ENCODE measurements at places on chromosomes 6 and 20. TPM values are rescaled to one million over a fixed set of nuclear protein-coding genes. Genes with fewer than 3 reads are reported as not detected.
A peak's percentile ranks its signal among the peaks of the same experiment; 100 is the strongest.

GRCh38 chr6:138486249-138487101 lies 12.8 kb downstream of the NHSL1 start:
- no peak overlapping the region for H3K4me3 ChIP-seq
- no peaks in the 10 kb centered on the region for H3K4me1 ChIP-seq
- H3K27me3 ChIP-seq: no peaks in the 10 kb centered on the region
- no peaks in the 10 kb centered on the region for H3K36me3 ChIP-seq
- no peak for DNase-seq

DNA sequence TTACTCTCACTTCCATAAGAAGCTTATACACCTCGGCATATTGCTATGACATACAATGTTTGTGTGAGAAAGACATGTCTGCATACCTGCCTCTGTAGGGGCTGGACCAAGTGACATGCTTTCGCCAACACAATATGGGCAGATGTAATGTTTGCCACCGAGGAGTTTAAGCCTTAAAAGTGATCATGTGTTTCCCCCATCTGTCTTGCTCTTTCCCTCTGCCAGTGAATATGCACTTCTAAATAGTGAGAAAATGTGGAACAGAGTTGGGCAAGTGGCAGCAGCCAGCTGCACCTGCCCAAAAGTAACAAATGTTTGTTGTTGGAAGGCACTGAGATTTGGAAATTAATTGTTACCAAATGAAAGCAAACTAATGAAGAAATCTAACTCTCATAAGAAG lies 274.8 kb upstream of the BTBD3 start:
- no peaks in the 10 kb centered on the region for H3K27me3 ChIP-seq
- no peak overlapping the region for H3K4me3 ChIP-seq
- no peaks in the 10 kb centered on the region for H3K4me1 ChIP-seq
- no peak for DNase-seq
- H3K27ac ChIP-seq: no peak overlapping the region

The TBPL1 gene
- 15.4 TPM for total RNA-seq

DNA sequence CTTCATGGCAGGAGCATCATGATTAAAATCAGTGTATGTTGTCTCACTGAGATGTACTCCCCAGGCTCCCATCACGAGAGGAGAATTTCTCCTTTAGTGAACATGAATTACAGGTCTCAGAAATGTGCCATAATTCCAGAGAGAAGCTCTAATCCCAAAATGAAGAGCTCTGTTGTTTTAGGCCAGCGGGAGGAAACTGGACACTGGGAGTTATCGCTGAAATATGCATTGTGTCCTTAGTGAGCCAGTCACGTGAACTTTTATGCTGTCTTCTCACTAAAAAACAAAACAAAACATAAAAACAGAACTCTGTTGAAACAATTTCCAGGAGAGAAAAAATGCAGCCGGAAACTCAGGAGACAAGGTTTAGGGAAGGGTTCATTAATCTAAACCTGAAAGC lies 315.7 kb upstream of the NT5E start:
- H3K27me3 ChIP-seq: no peaks in the 10 kb centered on the region
- H3K4me1 ChIP-seq: no peaks in the 10 kb centered on the region
- no peaks in the 10 kb centered on the region for H3K36me3 ChIP-seq
- H3K4me3 ChIP-seq: no peak overlapping the region

- no peak for DNase-seq
- no peaks in the 10 kb centered on the region for H3K27me3 ChIP-seq
- peaks cover 16% of the 10 kb centered on the region for H3K36me3 ChIP-seq
- no peak overlapping the region for H3K27ac ChIP-seq
- no peak overlapping the region for H3K4me3 ChIP-seq
Observed at GRCh38 chr20:48951646-48952045, 30.1 kb downstream of the ARFGEF2 start.

DNA sequence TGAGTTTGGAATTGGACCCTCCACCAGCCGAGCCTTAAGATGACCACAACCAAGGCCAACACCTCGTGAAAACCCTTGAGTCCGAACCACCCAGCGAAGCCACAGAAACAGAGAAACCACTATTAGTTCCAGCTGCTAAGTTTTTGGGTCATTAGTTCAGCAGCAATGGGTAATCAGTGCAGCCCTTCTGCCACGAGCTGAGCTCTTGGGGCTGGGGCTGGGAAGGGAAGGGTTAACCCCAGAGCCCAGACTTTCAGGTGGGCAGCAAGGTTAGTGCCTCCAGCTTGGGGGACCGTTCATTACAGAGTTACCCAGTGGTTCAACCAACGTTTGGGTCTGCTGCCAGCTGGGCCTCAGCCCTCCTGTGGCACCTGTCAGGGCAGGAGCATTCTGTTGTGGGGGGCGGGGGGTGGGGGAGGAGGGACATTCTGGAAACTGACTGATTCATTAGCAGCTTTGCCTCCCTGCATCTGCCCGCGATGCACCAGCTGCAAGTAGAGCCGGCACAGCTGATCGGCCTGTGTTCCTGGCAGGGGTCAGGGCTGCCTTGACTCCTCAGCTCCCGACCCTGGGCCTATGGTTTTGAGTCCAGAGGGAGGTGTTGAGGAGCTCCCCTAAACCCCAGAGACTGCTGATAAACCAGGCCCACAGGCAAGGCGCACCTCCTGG lies 52.7 kb downstream of the TGM2 start:
- DNase-seq: no peak
- no peaks in the 10 kb centered on the region for H3K27me3 ChIP-seq
- H3K36me3 ChIP-seq: no peaks in the 10 kb centered on the region
- H3K4me1 ChIP-seq: peaks cover 20% of the 10 kb centered on the region

DNA sequence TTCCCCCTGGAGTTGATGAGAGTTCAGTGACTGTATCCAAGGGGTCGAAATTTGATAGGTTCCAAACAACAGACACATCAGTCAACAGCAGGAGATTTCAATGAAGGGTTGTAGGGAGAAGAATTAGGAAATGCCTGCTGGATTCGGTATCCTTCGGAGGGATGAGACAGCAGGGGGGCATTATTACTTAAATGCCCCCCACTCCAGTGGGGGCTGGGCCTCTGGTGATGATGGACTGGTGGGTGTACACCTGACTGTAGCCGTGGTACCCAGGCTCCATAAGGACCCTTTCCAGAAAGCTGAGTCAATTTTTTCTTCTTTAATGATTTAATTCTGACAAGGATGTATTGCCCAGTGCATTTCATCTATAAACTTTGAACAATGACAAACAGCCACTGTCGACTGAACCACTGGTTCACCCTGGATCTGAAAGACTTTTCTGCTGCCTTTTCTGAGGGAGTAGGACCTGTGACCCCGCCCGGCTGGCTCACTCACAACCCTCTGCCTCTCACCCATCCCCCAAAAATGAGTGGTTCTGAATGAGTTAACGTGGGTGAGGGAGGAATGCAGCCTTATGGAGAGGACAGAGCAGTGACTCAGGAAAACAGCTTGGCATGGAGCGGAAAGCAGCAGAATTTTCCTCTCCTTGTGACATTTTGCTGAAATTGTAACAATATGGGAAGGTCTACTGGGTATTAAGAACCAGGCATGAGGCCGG lies 41.0 kb downstream of the ZMYND8 start:
- H3K4me1 ChIP-seq: peaks cover 46% of the 10 kb centered on the region
- H3K27ac ChIP-seq: peak overlapping the region; percentile 99
- peak; percentile 93 for DNase-seq
- H3K27me3 ChIP-seq: no peaks in the 10 kb centered on the region
- peaks cover 2% of the 10 kb centered on the region for H3K36me3 ChIP-seq

DNA sequence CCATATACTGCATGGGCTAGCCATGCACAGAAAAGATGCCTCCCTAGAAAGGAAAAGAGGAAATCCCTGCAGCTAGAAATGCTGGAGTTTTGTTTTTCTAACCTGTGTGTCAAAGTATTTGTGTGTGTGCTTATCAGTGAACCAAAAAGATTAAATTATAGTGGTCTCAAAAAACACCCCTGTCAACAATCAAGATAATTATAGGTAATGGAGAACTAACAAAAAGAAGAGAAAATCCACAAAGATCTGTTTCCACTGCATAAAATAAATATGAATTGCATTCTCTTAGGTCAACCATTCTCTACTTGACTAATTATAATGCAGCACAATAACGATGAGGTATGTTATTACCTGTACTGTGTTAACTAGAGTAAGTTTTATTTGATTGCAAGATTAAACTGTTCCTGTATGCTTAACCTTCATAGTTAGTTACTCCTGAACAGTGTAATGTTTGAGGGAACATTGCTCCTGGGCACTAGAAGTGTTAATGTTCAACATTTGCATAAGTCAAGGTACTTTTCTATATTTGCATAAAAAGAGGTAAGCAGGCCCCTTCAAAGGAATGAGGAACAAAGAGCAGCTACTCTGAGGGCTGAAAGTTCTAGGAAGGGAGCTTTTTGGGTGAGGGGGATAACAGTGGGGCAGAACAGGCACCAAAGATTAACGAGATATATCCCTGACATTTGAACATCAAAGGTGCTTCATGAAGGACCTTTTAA lies 212.1 kb downstream of the BTBD9 start:
- H3K4me1 ChIP-seq: no peaks in the 10 kb centered on the region
- H3K27me3 ChIP-seq: no peaks in the 10 kb centered on the region
- H3K27ac ChIP-seq: no peak overlapping the region
- DNase-seq: no peak

The RWDD1 gene
- total RNA-seq: 22.8 TPM

The ECT2L gene
- 0.17 TPM for total RNA-seq

- H3K27ac ChIP-seq: no peak overlapping the region
- no peak overlapping the region for H3K4me3 ChIP-seq
Observed at GRCh38 chr6:68718385-68719073, 83.4 kb downstream of the ADGRB3 start.

DNA sequence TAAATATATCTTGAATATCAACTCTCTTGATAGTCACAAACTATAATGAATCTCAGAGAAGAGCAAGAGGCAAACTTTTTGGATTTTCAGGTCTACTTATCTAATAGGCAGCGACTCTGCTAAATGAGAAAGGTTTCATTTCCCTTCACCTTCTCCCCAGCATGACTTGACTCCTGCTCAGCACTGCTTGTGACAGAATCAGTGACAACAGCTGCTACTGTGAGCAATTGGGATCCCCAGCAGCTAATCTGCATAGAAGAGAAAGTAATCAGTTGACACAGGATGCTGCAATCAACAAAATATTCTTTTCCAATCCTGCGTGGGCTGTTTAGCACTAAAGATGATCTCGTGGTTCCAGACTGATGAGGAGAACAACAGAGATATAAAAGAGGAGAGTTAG lies 205.5 kb downstream of the MMUT start:
- H3K4me3 ChIP-seq: no peak overlapping the region
- H3K27me3 ChIP-seq: no peaks in the 10 kb centered on the region
- DNase-seq: no peak

DNA sequence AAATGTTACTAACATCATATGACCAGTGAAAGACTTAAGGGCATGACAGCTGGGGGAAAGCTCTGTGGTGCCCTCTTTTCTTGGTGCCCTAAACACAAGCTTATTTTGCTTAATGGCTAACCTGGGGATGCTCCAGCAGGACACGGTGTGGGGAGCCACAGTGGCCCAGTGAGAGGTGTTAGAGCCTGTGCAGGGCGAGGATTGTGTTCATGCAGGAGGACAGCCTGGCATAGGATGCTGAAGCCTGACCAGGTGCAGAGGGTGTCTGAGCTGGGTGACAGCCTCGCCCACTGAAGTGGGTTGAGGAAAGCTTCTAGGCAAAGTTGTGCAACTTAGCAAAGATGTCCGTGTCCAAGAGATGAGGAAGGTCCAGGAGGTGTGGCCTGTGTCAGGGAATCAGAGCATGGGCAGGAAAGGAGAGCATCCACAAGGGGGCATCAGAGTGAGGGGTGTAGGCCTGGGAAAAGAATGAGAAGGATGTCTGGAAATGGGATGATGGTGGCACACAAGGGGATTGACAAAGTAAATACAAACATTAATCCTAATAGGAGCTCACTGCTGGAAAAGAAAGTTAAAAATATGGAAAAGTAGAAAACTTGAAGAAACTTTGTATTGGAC lies 33.9 kb downstream of the SLC17A4 start:
- no peak overlapping the region for H3K27ac ChIP-seq
- peak; percentile 10 for DNase-seq
- H3K36me3 ChIP-seq: no peaks in the 10 kb centered on the region
- H3K4me3 ChIP-seq: no peak overlapping the region
- no peaks in the 10 kb centered on the region for H3K27me3 ChIP-seq
- H3K4me1 ChIP-seq: no peaks in the 10 kb centered on the region

GRCh38 chr6:3432416-3432815 lies 24.4 kb downstream of the SLC22A23 start:
- H3K4me1 ChIP-seq: no peaks in the 10 kb centered on the region
- DNase-seq: no peak
- H3K27ac ChIP-seq: no peak overlapping the region
- H3K36me3 ChIP-seq: no peaks in the 10 kb centered on the region

DNA sequence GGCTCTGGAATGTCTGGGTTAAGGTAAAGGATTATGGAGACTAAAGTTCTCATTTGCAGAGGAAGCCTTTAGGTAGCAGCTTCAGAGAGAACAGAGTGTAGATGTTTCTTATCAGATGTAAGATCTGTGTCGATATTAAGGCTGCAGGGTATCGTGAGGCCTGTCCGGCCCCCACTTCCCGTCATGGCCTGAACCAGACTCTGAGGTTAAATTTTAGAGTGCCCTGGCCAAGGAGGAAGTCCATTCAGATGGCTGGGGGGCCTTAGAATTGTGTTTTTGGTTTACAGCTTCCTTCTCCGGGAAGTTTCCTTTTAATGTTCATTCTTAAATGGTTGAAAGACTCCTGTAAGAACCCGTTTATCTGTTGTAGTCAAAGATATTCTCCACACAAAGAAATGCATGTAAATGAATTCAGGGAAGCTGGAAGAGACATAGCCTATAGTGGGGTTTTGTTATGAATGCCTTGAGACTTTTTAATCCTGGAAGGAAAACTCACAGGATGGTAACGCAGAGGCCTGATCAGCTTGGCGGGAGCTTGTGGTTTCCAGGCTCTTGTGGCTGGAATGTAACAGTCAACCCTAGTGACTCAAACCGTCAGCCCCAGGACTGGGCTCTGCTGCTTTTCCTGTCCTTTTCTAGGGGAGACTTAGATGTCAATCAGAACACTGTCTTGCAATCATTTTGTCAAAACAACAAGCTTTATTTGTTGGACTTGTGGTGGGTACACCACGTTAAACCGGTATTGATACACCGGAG lies 34.7 kb downstream of the KIF25 start:
- no peaks in the 10 kb centered on the region for H3K36me3 ChIP-seq
- H3K27ac ChIP-seq: peak overlapping the region; percentile 42
- peaks cover 15% of the 10 kb centered on the region for H3K4me1 ChIP-seq
- DNase-seq: peak; percentile 91
- no peaks in the 10 kb centered on the region for H3K27me3 ChIP-seq
- no peak overlapping the region for H3K4me3 ChIP-seq
